Mammary epithelial cell (primary cell): ENCODE measurements at places on chromosomes 13 and 19.
A peak's percentile ranks its signal among the peaks of the same experiment; 100 is the strongest.

DNA sequence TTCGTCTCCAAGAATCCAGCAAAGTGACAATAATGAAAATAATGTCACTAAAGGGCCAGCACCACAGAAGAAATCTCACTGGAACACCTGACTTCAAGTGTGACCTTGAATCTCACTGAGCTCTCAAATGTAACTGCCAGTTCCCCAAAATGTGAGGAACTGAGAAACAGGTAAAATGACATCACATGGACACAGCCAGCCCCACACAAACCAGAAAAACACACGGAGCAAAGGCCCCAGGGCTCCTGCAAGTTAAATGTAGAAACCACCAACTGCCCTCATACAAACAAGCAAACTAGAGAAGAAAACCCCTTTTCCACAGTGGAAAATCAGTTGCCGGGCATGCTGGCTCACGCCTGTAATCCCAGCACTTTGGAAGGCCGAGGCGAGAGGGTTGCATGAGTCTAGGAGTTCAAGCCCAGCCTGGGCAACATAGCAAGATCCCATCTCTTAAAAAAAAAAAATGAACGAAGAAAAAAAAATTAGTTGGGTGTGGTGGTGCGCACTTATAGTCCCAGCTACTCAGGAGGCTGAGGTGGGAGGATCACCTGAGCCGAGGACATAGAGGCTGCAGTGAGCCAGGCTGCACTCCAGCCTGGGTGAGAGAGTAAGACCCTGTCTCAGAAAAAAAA, 8.7 kb upstream of the KANK2 start:
- DNase-seq, result no peak

DNA sequence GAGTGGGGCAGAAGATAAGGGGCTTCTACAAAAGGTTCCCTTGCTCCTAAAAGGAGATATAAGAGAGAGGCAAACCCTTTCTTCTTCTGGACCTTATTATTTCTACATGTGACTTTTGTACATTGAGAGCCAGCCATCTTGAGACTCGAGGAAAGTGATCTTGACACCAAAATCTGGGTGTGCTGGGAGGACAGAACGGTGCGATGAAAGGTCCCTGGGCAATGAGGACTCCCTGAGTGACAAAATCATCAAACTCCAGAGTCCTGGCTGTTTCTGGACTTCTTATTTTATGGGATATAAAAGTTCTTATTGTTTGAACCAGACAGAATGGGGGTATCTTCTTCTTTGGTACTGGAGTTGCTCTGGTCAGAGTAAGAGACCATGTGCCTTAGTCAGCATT, 411.0 kb downstream of the ZNF536 start:
- no peak for DNase-seq

DNA sequence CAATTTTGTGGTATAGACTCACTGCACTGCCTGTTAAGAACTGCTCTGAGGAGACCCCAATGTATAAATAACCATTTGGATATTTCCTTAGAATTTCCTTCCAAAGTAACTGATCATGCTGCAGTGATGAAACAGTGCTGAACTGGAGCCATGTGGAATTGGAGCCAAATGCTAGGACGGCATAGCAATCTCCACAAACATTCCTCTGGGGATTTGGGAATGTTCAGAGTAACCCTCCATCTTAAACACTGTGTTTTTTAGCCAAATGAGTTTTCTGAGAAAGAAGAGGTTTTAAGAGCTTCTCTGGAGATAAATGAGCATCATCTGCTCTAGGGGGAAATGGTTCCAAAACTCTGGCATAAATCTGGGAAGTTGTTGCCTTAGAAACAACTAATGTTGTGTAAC, 98.2 kb downstream of the OLFM4 start:
- no peak for DNase-seq

DNA sequence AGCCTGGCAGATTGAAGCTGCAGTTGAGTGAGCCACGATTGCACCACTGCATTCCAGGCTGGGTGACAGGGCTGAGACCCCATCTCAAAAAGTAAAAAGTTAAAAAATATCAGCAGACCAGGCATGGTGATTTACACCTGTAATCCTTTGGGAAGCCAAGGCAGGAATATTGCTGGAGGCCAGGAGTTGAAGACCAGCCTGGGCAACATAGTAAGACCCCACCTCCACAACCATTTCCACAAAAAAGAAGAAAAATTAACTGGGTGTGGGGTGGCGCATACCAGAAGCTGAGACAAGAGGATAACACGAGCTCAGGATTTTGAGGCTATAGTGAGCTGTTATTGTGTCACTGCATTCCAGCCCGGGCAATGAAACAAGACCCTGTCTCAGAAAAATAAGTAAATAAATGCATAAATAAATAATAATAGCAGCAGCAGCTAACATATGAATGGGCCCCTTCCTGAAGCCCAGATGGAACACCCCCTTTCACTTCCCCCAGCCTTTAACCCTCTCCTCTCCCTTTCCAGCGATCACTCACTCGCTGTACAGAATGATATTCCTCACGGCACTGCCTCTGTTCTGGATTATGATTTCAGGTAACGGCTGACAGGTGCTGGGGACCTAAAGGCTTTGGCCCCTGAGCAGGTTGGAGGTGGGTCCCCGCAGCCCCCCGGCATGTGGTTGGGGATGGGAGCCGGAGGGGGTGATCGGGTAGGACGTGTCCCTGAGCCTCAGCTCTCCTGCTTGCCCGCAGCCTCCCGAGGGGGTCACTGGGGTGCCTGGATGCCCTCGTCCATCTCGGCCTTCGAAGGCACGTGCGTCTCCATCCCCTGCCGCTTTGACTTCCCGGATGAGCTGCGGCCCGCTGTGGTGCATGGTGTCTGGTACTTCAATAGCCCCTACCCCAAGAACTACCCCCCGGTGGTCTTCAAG, 3.2 kb downstream of the MAG start:
- no peak for DNase-seq

DNA sequence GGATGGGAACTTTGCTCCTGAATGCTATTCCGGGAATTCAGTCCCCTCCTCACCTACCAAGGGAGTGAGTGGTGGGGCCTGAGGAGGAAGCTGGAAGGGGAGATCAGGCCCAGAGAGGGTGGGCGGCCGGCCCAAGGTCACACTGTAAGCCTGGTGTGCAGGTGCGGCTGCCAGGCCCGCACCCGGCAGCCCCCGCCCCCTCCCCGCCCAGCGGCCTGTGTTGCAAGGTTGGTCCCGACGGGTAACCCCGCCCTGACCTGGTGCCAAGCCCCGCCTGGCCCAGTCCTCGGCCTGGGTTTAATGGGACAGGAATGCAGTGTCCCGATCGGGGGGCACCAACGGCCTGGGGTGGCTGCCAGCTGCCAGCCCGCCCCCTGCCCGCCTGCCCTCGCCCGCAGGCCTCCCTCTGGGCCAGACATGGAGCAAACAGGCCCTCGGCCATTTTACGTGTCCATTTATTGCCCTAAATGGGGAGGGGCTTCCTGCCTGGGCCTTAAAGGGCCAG, 5.5 kb downstream of the ZBTB7A start:
- peak; percentile 70 for DNase-seq

DNA sequence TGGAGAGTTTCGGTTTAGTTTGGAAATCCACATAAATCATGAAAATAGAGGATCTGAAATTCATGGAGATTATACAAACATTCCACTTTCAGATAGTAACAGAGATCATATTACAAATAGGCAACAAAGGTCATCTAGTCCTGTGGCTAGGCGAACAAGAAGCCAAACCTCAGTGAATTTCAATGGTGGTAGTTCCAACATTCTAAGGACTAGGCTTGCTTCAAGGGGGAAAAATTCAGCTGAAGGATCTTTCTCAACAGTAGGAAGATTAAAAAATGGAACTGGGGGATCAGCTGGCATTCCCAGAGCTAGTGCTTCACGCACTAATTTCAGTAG, 47.0 kb downstream of the FOXO1 start:
- no peak for DNase-seq

DNA sequence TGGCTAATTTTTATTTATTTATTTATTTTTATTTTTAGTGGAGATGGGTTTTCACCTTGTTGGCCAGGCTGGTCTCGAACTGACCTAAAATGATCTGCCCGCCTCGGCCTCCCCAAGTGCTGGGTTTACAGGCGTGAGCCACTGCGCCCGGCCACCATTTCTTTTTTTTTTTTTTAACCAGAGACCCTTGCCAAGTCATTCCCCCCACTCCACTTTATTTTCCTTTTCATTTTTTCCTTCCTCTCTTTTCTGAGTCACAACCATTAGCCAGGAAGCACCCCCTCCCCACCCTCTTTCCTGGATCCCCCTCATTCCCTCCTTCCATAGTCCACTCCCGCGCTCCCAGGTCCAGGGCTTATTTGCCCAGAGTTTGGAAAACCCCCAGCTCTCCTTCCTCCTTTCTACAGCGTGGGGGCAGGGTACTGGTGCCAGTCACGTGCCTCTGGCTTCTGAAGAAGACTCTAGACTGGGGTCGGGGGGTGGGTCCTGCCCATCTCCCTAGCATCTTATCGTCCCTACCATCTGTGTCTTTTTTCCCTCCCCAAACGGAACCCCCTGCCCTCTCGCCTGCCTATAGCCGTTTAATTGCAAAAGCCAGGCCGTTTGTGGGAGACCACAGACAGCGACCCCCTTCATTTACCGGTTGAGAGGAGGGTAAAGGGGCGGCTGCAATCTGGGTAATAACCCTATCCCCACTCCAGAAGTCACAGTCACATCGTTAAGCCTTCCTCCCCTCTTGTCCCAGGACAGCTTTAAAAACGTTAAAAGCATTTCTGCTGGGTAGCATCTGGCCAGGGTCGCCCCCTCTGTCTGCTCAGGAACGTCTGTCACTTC, 1.1 kb upstream of the CALR start:
- no peak for DNase-seq

- DNase-seq, result peak; percentile 87
These were observed at the start of gene ZNF429 for GRCh38 chr19:21505459-21506451. Gene ZNF429 (plus strand): TSS chr19:21505602. CDS start chr19:21505772, 170 bp downstream.

- peak; percentile 31 for DNase-seq
These were observed 145.2 kb upstream of the KLHL1 start for GRCh38 chr13:70253411-70253810.

DNA sequence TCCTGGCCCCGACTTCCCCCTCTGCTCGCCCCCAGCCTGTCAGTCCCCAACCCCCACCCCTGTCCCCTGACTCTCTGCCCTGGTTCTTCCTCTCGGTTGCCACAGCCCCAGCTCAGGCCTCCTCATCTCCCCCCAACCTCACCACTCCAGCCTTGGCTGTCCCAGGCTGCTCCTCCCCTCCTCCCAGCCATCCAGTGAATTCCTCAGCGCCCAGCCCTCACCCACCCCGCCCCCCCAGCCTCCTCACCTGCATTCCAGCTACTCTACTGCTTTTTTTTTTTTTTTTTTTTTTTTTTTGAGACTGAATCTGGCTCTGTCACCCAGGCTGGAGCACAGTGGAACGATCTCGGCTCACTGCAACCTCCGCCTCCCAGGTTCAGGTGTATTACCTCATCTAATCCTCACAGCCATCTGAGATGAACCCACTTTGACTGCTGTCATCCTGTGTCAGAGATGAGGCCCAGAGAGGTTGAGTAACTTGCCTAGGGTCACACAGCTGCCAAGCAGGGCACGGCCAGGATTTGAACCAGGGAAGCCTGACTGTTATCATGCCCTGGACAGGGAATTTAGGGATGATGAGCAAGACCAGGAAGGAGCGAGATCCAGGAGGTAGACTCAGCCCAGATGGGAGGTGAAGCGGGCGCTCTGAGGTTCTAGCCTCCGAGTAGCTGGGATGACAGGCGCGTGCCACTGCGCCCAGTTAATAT, 2.6 kb downstream of the SULT2B1 start:
- no peak for DNase-seq

- peak; percentile 77 for DNase-seq
These were observed 253.8 kb downstream of the DLEU7 start for GRCh38 chr13:50589651-50590054.

- no peak for DNase-seq
These were observed 523.5 kb upstream of the MIR17HG start for GRCh38 chr13:90824032-90824431.

DNA sequence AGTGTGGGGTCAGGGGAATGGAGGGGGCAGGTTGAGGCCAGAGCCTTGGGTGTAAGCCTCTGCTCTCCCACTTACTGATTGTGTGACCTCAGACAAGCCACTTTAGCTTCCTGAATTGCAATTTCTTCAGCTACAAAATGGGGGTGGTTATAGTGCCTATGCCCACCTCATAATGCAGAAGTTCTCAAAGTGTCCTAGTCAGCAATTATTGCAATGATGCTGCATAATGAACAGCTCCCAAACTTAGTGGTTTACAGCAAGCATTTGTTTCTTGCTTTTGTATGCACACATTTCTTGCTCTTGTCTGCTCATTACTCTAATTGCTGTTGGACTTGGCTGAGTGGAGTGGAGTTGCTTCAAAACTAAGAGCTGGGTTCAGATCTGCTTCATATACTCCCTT, 36.0 kb downstream of the CYP4F22 start:
- DNase-seq, result no peak
